ENCODE measurements at places on chromosomes 5 and 9. TPM values are rescaled to one million over a fixed set of nuclear protein-coding genes. Genes with fewer than 3 reads are reported as not detected.

DNA sequence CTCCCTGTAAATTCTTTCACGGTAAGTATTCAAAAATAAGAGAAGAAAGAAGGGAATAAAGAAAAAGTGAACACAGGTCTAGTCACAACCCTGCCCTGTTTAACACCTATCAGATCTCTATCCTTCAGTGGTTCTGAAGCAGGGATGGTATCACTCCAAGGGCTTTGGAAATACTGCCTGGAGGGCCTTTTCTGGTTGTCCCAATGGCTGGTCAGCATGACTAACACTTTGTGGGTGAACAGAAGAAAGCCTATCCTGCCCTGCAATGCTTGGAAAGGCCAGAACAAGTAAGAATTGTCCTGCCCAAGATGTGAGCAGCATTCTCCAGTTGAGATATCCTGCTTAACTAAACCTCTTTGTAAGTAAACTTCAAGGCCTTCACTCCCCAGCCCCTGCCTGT is 124.9 kb downstream of the TMEM167A start:
- DNase-seq, result no peak

DNA sequence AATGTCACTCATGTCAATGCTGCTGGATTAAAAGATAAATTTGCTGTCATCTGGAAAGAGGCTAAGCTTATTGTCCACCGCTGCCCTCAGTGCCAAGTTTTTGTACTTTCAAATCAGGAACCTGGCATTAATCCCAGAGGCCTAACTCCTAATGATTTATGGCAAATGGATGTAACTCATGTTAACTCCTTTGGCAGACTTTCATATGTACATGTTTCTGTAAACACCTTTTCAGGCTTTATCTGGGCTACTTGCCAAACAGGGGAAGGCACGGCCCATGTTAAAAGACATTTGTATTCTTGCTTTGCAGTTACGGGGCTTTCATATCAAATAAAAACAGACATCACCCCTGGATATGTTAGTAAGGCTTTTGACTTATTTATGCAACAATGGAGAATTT is 608.0 kb upstream of the ACO1 start:
- no peak for DNase-seq

DNA sequence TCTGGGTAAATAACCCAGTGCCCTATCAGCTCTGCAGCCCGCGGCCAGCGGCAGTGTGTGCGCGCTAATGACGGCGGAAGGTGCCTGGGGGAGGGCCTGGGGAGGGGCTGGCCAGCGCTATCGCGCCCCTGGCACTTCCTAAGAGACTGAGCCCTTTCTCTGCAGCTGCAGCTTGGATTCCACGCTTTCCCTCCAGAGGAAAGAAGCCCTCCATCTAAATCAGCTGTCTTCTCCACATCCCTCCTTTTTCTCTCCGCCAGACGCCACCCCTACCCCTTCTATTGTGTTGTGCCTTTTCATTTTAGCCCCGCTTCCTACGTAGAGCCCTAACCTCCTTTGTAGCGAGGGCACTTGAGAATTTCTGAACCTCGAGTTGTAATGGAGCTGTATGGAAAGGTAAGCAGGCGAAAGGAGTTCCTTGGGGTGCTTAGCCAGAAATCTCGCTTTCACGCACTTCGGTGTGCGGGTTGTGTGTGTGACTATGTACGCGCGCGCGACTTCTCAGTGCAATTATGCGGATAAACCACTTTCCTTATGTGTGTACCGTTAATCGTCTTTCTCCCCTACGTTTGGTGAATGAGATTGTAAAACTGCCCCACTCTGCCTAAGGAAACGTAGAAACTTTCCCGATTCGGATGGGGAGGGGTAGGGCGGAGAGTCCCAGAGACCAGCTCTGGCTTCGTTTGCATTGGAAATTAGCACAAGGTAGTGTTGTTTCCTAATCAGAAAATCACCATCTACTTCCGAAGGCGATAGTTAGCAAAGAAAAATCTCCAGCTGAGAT is 664 bp upstream of the RAB3C start:
- no peak for DNase-seq

DNA sequence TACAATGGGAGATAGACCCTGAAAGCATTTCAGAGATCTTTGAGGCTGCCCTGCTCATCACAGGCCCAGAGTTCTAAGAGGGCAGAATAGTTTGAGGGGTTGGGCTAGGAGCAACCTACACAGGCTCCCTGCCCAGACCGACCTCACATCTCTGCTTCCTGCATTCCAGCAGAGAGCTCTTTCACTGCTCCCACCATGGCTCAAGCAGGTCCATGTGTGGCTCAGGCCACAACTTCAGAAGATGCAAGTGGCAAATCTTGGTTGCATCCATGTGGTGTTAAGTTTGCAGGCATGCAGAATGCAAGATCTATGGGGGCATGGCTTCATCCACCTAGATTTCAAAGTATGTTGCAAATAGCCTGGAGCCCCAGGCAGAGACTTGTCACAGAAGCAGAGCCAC is 39.0 kb downstream of the GDA start:
- DNase-seq, result no peak

- DNase-seq, result no peak
Measured at GRCh38 chr5:68353605-68354004, 138.0 kb downstream of the PIK3R1 start.

GRCh38 chr5:170251462-170251861 is 18.7 kb downstream of the C5orf58 start:
- DNase-seq, result no peak

DNA sequence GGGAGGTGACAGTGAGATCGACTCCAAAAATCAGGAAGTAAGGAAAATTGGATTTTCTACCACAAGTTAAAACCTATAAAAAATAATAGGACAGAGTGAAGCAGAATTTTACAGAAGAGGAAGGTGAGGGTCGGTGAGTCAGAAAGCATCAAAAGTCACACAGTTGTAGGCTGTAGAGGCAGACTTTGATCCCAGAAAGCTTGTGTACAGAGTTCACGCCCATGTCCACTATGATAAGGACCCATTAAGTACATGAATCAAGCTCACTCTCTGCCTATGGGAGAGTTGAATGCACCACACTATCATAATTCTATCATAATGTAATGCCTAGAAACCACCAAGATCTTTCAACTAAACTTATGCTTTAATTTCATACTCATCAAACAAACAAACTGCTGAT is 291.2 kb downstream of the PRELID2 start:
- no peak for DNase-seq

GRCh38 chr5:176429972-176430371 is 13.6 kb upstream of the CLTB start:
- peak; percentile 14 for DNase-seq

GRCh38 chr9:125564631-125565030 is 142.4 kb downstream of the MAPKAP1 start:
- DNase-seq, result no peak

GRCh38 chr5:172336676-172337285 is 53.2 kb upstream of the UBTD2 start:
- DNase-seq, result no peak

The PHF2 gene
- total RNA-seq, result 26.4 TPM

The FAM114A2 gene
- 29.0 TPM for total RNA-seq

The SLC22A5 gene
- 5.0 TPM for total RNA-seq

The CNOT8 gene
- total RNA-seq, result 115 TPM

The GPSM1 gene
- 2.6 TPM for total RNA-seq

The SLC6A19 gene
- not detected for total RNA-seq

The WHRN gene
- total RNA-seq, result 36.8 TPM

The CDX1 gene
- not detected for total RNA-seq
